ENCODE measurements at places on chromosomes 6 and 20.

DNA sequence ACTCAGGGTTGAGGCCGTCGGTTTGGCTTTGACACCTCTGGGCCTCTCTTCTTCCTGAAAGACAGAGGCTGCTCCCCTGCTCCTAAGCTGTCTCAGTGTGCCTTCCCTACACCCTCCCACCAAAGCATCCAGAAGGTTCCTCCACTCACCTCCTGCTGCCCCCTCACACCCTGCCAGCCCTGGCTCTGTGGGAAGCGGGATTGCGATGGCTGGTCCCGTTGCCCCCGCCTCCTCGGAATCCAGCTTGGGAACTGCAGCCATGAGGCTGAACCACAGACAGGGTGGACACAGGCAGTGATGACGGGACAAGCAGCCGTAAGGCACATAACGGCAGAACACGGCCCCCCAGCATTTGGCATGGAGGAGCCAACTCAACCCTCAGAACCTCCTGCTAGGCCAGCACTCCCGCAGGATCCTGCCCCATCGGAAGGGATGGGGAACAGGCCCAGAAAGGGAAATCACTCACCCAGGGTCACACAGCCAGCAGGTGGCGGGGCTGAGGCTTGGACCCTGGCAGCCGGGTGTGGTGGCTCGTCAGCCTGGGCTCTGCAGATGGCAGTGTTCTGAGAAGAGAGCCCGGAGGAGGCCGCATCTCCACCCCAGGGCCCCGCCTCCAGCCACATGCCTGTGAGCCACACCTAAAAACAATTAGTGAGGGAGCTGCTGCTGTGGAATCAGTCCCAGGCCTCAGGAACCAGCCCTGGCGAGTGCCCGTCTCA is 139.6 kb downstream of the PHACTR3 start:
- no peak for DNase-seq

- DNase-seq, result no peak
These were observed 121.9 kb upstream of the AGPAT4 start for GRCh38 chr6:161395716-161396231.

- no peak for DNase-seq
These were observed 7.1 kb downstream of the DDR1 start for GRCh38 chr6:30891450-30891723.

GRCh38 chr6:131366223-131366622 is 206.8 kb upstream of the ARG1 start:
- no peak for DNase-seq

GRCh38 chr20:54132612-54133433 is 41.0 kb downstream of the CYP24A1 start:
- DNase-seq, result no peak

Measured in activated CD4-positive, alpha-beta T cell treated with anti-CD3 and anti-CD28 coated beads for 24 hours (primary cell).